ENCODE measurements at places on chromosomes 11 and 22. TPM values are rescaled to one million over a fixed set of nuclear protein-coding genes. Genes with fewer than 3 reads are reported as not detected.

The MS4A18 gene
- not detected for total RNA-seq

The PANX2 gene
- 8.0 TPM for total RNA-seq

The SHISA8 gene
- 13.9 TPM for total RNA-seq

The THRSP gene
- not detected for total RNA-seq

The CASP5 gene
- not detected for total RNA-seq

The BARX2 gene
- total RNA-seq = 0.12 TPM

The PATE2 gene
- total RNA-seq = not detected

The OR8G5 gene
- not detected for total RNA-seq

The ST13 gene
- 301 TPM for total RNA-seq
